Activated CD4-positive, alpha-beta T cell treated with anti-CD3 and anti-CD28 coated beads, Interleukin-2, Interleukin-4, amounts not matched to agents 100 ng/mL and 50 ng/mL, durations not matched to agents 16 hours and 8 hours (primary cell): ENCODE measurements at places on chromosomes 4 and X.

GRCh38 chr4:2795893-2796848 is 3.3 kb downstream of the SH3BP2 start:
- no peak for DNase-seq

DNA sequence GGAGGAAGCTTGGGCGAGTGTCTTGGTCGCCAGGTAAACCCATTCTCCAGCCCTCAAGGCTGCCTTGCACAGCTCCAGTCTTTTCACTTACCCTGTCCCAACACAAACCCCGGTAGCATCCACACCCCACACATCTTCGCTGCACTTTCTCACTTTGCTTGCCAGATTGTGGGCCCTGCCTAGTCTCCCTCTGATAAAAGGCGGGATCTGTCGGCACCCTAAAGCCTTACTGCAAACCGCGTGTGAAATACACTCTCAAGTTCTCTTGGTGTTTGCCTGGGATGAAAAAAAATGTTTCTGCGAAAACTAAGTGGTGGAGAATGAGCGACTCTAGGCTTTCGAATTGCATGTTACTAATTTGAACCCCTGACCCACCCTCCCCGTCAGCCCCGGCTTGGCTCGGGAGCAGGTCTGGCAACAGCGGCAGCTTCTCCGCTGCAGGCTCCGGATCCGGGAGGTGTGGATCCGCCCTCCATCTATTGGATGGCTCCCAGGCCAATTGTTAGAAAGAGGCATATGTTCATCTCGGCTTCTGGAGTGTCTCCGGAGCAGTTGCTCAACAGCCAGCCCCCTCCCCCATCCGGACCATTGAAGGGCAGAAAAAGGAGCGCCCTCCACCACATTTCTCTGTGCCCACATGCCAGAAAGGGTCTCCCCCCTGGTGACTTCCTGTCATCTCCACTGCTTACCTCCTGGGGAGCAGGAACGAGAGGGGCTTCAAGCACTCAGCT is 3.0 kb upstream of the CITED1 start:
- peak; percentile 9 for DNase-seq

- DNase-seq, result no peak
These were observed 173.0 kb downstream of the SPCS3 start for GRCh38 chr4:176492646-176493302.

GRCh38 chr4:81049907-81050306 is 19.4 kb downstream of the BMP3 start:
- no peak for DNase-seq

DNA sequence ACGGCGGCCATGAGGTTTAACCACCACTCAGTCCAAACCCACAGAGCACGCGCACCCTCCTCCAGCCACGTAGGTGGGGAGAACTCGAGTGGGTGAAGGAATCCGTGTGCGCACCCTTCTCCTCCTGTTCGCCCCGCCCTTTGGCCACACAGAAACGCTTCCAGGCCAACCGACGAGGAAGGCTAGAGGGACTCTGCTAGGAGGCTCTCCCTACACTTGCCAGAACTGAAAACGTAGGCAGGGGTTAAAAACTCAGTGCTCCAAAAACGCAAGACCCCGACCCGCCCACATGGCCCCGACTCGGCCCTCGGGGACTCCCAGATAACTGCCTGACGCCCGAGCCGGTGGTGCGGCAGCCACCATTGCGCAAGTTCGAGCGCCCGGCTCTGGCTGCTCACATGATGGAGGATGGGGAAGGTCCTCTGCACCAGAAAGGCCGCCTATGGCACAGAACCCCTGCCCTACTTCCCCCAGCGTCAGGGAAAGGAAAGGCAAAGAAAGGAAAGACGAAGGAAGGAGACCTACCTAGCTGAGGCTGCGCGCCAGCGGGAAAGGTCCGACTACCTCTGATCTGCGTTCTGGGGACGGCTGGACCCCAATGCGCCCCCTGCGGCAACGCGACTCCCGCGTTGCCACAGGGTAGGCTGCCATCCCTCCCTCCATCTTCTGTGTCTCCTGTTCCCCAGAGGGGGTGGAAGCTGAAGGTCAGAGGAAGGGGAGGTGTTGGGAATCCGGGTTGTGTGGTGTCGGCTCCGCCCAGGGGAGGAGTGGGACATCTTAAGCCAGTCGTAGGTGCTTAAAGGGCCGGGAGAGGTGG is 201.9 kb upstream of the AGTR2 start:
- DNase-seq, result no peak

GRCh38 chrX:75228854-75229253 is 45.0 kb upstream of the UPRT start:
- DNase-seq, result no peak

DNA sequence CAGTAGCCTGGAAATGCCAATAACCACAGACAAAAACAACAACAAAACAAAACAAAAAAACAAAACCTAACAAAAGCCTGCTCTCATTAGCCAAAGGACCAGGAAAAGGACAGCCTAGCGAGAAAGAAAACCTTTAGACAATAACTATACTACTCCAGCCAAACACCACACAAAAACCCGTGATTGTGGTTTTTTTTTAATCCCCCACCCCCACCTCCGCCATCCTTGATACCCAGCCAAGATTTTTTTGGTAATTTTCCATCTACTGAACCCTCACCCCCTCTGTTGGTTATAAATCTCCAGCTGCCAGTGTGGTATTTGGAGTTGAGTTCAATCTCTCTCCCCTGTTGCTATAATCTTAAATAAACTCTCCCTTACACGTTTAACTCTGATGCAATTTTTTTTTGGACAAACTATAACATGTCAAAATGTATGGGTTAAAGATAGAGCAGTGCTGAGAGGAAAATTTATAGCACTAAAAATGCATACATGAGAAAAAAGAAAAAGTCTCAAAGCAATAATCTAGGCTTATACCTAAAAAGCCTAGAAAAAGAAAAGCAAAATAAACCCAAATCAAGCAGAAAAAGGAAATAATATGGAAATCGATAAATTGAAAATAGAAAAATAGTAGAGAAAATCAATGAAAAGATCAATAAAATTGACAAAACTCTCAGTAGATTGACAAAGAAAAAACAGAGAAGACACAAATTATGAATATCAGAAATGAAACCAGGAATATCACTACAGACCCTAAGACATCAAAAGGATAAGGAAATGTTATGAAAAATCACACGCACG is 83.7 kb downstream of the NAT8L start:
- no peak for DNase-seq

- no peak for DNase-seq
These were observed 340.9 kb downstream of the CENPC start for GRCh38 chr4:67204441-67204840.

- DNase-seq, result no peak
These were observed 72.9 kb downstream of the WDR19 start for GRCh38 chr4:39255266-39255665.
